ENCODE measurements at places on chromosomes 5 and 9.

- H3K4me1 ChIP-seq = peaks cover 58% of the 10 kb centered on the region
- H3K27me3 ChIP-seq = no peaks in the 10 kb centered on the region
- DNase-seq = peak; percentile 91
- peak within 1 kb of the TSS; percentile 96 for H3K4me3 ChIP-seq
- H3K27ac ChIP-seq = peak within 1 kb of the TSS; percentile 98
Observed at GRCh38 chr5:139389701-139390638, at the start of gene MZB1. MZB1 (minus strand) TSS chr5:139389913; CDS start chr5:139389856, 57 bp downstream.

GRCh38 chr5:133200256-133200655, 148.4 kb downstream of the HSPA4 start:
- no peak overlapping the region for H3K4me3 ChIP-seq
- DNase-seq = no peak
- no peaks in the 10 kb centered on the region for H3K27me3 ChIP-seq
- no peak overlapping the region for H3K27ac ChIP-seq
- H3K4me1 ChIP-seq = no peaks in the 10 kb centered on the region

GRCh38 chr9:110255463-110256379, 586 bp downstream of the TXN start:
- H3K4me1 ChIP-seq = peaks cover 46% of the 10 kb centered on the region
- peaks cover 39% of the 10 kb centered on the region for H3K36me3 ChIP-seq
- peak overlapping the region; percentile 96 for H3K4me3 ChIP-seq
- peak overlapping the region; percentile 99 for H3K27ac ChIP-seq

GRCh38 chr9:122975196-122975595, 34.4 kb downstream of the RABGAP1 start:
- DNase-seq = no peak
- no peaks in the 10 kb centered on the region for H3K27me3 ChIP-seq
- H3K36me3 ChIP-seq = peaks cover 9% of the 10 kb centered on the region

- no peaks in the 10 kb centered on the region for H3K36me3 ChIP-seq
- H3K4me1 ChIP-seq = no peaks in the 10 kb centered on the region
- DNase-seq = no peak
- no peaks in the 10 kb centered on the region for H3K27me3 ChIP-seq
Observed at GRCh38 chr9:26033336-26033735, 355.1 kb upstream of the TUSC1 start.

DNA sequence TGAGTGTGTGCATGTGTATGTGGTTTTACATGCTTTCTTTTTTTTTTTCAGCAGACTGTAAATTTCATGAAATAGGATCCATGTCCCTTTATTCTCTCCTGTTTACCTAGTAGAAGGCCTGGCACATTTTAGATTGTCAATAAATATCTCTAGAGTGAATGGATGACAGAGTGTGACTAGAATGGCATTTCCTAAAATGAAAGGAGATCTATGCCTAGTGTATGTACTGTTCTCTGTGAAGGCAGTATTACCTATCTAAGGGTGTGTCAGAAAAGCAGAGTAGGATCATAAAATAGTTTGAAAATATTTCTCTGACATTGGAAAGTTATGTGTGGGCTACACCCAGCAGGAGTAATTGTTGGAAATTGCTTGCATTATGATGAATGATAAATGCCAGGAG, 1876.0 kb upstream of the C9orf72 start:
- peaks cover 2% of the 10 kb centered on the region for H3K36me3 ChIP-seq
- no peaks in the 10 kb centered on the region for H3K27me3 ChIP-seq
- no peak overlapping the region for H3K4me3 ChIP-seq
- H3K27ac ChIP-seq = no peak overlapping the region

DNA sequence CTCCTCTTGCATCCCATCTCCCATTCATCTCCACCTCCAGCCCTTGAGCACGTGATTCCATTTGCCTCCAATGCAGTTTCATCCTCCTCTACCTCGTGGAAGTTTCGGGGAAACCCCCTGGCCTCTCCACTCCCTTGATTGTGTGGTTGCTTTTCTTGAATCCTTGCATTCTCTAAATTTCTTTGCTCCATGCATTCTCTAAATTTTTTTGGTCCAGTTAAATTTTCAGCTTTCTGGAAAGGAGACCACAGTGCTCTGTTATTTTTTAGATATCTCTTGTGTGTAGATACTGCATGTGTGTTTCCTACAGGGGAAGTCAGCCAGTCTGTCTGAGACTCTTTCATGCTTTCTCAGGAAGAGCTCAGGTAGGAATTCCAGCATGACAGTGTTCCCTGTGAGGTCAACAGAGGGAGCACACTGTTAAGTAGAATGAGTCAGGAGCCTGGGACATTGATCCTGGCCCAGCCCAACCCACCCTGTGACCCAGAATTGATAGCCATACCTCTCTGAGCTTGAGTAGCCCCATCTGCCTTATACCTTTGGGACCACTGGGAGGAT, 52.8 kb downstream of the AMBP start:
- H3K36me3 ChIP-seq = peaks cover 3% of the 10 kb centered on the region
- H3K4me3 ChIP-seq = no peak overlapping the region
- no peaks in the 10 kb centered on the region for H3K4me1 ChIP-seq
- H3K27me3 ChIP-seq = no peaks in the 10 kb centered on the region
- H3K27ac ChIP-seq = no peak overlapping the region

DNA sequence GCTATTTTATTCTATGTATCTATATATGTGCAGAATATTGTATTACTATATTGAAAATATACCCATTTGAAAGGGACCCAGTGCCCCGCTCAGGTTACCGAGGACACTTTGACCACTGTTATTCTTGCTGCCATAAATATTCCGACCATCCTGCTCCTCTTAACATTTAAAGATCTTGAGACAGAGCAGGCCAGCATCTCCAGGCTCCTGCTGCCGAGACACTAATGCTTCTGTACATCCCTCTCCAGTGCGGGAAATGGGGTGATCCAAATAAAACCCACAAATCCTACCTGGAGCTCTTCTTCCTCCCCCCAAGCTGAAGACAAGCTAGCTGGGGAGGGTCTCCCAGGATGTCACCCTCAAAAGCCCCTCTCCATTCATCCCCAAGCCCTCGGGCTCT, 3.9 kb downstream of the SH3PXD2B start:
- no peak overlapping the region for H3K4me3 ChIP-seq
- DNase-seq = no peak
- no peaks in the 10 kb centered on the region for H3K36me3 ChIP-seq
- no peak overlapping the region for H3K27ac ChIP-seq

GRCh38 chr9:105232207-105232606, 12.2 kb upstream of the SLC44A1 start:
- H3K27me3 ChIP-seq = peaks cover 4% of the 10 kb centered on the region
- H3K4me1 ChIP-seq = no peaks in the 10 kb centered on the region
- H3K27ac ChIP-seq = no peak overlapping the region
- H3K36me3 ChIP-seq = no peaks in the 10 kb centered on the region

DNA sequence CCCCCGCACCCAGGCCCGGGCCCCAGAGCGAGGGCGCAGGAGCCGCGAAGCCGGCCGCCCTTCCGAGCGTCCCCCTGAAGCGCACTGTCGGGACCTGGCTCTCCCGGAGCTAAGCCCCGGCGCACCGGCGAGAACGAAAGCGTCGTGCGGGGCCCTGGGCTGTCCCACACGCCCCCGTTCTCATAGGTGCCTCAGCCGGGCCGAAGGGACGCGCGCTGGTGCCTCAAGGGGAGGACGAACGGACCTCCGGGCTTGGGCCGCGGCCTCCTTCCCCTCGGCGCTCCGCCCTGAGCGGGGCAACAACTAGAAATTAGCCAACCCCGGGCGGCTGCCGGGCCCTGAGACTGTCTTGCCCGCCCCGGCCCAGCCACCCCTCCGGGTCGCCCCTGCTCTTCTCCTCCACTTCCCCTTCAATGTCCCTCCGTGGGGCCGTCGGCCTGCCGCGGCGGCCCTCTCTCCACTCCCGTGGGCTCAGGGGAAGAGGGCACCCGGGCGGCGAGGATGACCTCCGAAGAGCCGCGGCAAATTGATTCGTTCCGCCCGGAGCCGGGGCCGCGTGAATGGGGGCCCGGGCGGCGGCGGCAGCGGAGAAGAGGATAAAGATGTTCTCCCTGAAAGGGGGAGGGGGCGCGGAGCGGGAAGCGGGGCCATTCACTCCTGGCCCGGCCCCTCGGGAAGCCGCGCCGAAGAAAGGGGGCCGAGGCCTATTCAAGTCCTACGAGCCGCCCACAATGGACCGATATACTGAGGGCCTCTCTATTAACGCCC, 3.5 kb upstream of the PRDM12 start:
- no peak overlapping the region for H3K4me3 ChIP-seq
- peaks cover 20% of the 10 kb centered on the region for H3K4me1 ChIP-seq
- H3K27me3 ChIP-seq = peaks cover 63% of the 10 kb centered on the region
- H3K27ac ChIP-seq = no peak overlapping the region

DNA sequence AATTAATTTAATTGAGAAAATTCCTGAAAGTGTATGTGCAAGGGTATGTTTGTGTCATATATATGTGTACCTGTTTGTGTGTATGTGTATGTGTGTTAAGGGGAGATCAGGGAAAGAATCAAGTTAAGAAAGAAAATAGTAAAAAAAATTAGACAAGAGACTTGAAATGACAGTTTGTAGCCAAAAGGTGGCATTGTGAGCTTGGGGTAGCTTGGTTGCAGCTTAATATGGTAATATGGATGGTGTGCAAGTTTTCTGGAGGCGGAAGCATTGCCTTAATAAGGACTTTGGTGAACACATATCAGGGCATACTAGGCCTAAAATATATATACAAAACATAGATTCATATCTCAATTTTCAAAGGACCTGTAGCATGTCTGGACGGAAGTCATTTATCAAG, 129.9 kb downstream of the INSYN2B start:
- DNase-seq = peak; percentile 11
- peaks cover 8% of the 10 kb centered on the region for H3K4me1 ChIP-seq
- H3K27me3 ChIP-seq = no peaks in the 10 kb centered on the region
- peaks cover 76% of the 10 kb centered on the region for H3K36me3 ChIP-seq
- H3K27ac ChIP-seq = no peak overlapping the region

- peak overlapping the region; percentile 73 for H3K4me3 ChIP-seq
- peaks cover 40% of the 10 kb centered on the region for H3K36me3 ChIP-seq
- H3K27me3 ChIP-seq = no peaks in the 10 kb centered on the region
- peaks cover 93% of the 10 kb centered on the region for H3K4me1 ChIP-seq
- H3K27ac ChIP-seq = peak overlapping the region; percentile 95
Observed at GRCh38 chr5:119339965-119340364, 15.9 kb upstream of the TNFAIP8 start.

- no peaks in the 10 kb centered on the region for H3K4me1 ChIP-seq
- H3K4me3 ChIP-seq = no peak overlapping the region
- H3K36me3 ChIP-seq = no peaks in the 10 kb centered on the region
Observed at GRCh38 chr9:86828631-86829030, 118.7 kb downstream of the GAS1 start.

GRCh38 chr5:66779528-66779927, 183.3 kb downstream of the MAST4 start:
- no peaks in the 10 kb centered on the region for H3K36me3 ChIP-seq
- no peak overlapping the region for H3K27ac ChIP-seq
- H3K4me1 ChIP-seq = no peaks in the 10 kb centered on the region
- no peak overlapping the region for H3K4me3 ChIP-seq

GRCh38 chr9:137892424-137893191, 15.0 kb downstream of the CACNA1B start:
- H3K27ac ChIP-seq = no peak overlapping the region
- H3K36me3 ChIP-seq = no peaks in the 10 kb centered on the region
- no peaks in the 10 kb centered on the region for H3K4me1 ChIP-seq
- no peak for DNase-seq
- H3K27me3 ChIP-seq = no peaks in the 10 kb centered on the region

GRCh38 chr5:75037106-75037505, 15.3 kb downstream of the GCNT4 start:
- DNase-seq = peak; percentile 57
- peaks cover 61% of the 10 kb centered on the region for H3K4me1 ChIP-seq
- no peaks in the 10 kb centered on the region for H3K27me3 ChIP-seq
- no peak overlapping the region for H3K4me3 ChIP-seq
- H3K36me3 ChIP-seq = peaks cover 24% of the 10 kb centered on the region

DNA sequence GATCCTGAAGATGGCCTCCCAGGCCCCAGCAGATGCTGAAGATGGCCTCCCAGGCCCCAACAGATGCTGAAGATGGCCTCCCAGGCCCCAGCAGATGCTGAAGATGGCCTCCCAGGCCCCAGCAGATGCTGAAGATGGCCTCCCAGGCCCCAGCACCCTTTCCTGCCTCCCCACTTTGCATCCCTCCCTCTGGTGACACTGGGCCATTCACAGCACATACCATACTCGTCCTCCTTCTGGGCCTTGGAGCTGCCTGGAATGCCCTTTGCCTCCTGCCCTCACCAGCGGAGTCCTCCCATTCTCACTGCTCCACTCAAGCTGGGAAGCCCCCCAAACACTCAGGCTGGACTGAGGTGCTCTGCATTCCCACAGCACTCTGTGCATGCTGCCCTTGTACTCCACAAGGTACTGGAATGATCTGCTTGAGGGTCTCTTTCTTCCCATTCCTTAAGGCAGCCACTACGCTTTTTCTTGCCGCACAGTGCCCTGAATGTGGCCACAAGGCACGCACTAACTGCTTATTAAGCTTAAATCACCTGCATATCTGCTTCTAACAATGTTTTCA, 550.0 kb downstream of the BNC2 start:
- H3K27ac ChIP-seq = no peak overlapping the region
- no peak for DNase-seq
- no peaks in the 10 kb centered on the region for H3K36me3 ChIP-seq
- no peak overlapping the region for H3K4me3 ChIP-seq

- no peaks in the 10 kb centered on the region for H3K27me3 ChIP-seq
- DNase-seq = no peak
- H3K36me3 ChIP-seq = peaks cover 3% of the 10 kb centered on the region
- peaks cover 30% of the 10 kb centered on the region for H3K4me1 ChIP-seq
- H3K4me3 ChIP-seq = no peak overlapping the region
Observed at GRCh38 chr5:50655810-50656205, 10.6 kb upstream of the PARP8 start.

- no peak overlapping the region for H3K4me3 ChIP-seq
- H3K36me3 ChIP-seq = no peaks in the 10 kb centered on the region
- no peak overlapping the region for H3K27ac ChIP-seq
- H3K4me1 ChIP-seq = no peaks in the 10 kb centered on the region
- no peak for DNase-seq
Observed at GRCh38 chr5:172626031-172626581, 15.0 kb upstream of the NEURL1B start.

- no peak overlapping the region for H3K4me3 ChIP-seq
- peaks cover 3% of the 10 kb centered on the region for H3K4me1 ChIP-seq
Observed at GRCh38 chr9:83934569-83935275, 13.5 kb upstream of the KIF27 start.

GRCh38 chr9:77892171-77892570, 139.4 kb downstream of the GNAQ start:
- DNase-seq = peak; percentile 22
- H3K27me3 ChIP-seq = no peaks in the 10 kb centered on the region
- peaks cover 5% of the 10 kb centered on the region for H3K36me3 ChIP-seq
- peak overlapping the region; percentile 23 for H3K27ac ChIP-seq
- no peak overlapping the region for H3K4me3 ChIP-seq

DNA sequence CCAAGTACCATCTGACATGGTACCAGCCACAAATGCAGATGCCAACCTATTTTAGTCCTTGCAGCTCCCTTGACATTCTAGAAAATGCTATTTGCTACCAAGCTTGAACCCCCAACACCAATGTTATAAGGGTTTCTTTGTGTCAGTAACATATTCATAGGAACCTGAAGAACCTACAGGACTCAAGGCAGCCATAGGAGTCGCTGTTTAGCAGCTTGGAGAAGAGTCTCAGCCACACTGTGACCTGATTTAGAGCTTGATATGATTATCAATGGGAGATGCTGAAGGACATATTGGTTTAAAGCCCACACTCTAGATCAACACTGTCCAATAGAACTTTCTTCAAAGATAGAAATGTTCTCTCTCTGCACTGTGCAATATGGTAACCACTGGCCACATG, 6.4 kb upstream of the ZFR start:
- H3K4me3 ChIP-seq = no peak overlapping the region
- H3K27ac ChIP-seq = no peak overlapping the region
- H3K27me3 ChIP-seq = peaks cover 3% of the 10 kb centered on the region
- no peaks in the 10 kb centered on the region for H3K4me1 ChIP-seq
